ENCODE measurements at places on chromosomes 6 and 20. TPM values are rescaled to one million over a fixed set of nuclear protein-coding genes. Genes with fewer than 3 reads are reported as not detected.
A peak's percentile ranks its signal among the peaks of the same experiment; 100 is the strongest.

LY6G6F gene
- not detected for polyA plus RNA-seq

- DNase-seq = no peak
Measured at GRCh38 chr6:43873806-43874714, 104.0 kb downstream of the VEGFA start.

DNA sequence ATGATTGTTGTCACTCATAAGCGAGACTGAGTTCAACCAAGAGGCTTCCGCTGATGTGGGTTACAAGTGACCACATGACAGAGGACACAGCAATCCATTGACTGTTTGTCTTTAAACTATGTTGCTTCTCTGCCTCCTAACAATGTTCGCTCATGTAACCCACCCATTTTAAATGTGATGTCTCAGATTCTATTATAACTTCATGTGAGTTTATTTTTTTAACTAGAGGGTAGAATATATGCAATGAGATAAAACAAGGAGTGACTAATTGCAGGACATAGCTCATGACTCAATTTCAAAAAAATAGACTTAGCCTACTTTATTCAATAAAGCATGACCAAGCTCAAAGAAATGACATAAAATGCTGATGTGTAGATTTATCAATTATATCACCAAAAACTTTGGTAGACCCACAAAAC is 119.2 kb upstream of the SASH1 start:
- no peak for DNase-seq

- no peak for DNase-seq
Measured at GRCh38 chr20:57810511-57811373, 100.9 kb upstream of the PMEPA1 start.

DNA sequence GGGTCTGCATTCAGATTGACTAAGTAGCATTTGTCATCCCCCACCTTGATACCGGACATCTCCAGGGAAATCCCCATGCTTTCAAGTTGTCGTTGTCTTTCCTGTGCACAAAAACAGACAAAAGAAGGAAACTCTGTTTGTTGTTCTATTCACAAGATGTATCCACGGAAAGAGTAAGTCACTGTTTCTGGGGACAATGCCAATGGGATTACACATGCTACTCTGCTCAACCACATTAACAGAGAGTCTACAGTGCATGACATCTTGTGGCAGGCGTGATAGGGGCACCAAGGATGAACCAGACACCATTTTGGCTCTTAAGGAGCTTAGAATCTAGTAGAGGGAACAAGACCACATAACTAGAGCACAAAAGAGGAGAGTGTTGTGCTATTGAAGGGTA is 124.4 kb upstream of the NUP153 start:
- peak; percentile 29 for DNase-seq

- DNase-seq = peak; percentile 89
Measured at GRCh38 chr20:17504898-17505635, 26.1 kb downstream of the BFSP1 start.

DNA sequence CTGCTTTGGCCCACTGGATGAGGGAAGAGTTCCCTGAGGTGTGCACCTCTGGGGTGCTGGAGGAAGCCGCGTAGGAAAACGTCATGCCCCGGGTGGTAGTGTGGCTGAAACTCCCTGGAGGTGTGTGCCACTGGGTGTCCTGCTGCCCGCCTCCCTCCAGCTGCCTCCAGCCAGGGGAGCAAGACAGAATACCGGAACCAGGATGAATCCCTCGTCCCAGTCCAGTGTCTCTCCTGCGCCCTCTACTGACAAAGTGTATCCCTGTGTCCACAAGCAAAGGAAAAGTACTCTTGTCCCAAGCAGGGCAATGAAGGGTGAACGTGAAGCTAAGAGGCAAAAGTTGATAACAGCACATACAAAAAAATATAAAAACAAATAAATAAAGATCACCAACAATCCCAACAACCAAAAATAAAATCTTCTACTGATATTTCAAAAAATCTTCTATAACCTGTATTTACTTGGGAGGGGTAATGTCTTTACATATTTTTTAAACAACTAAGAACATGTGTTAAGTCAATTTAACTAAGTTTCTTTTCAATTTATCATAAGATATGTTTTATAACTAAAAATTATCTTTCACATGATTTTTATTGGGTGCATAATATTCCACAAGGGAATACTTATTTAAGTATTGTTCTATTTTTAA is 437.6 kb downstream of the MAFB start:
- DNase-seq = no peak

GRCh38 chr6:104421650-104422049 is 438.1 kb downstream of the HACE1 start:
- no peak for DNase-seq

- peak; percentile 21 for DNase-seq
Measured at GRCh38 chr6:141677598-141678211, 455.0 kb upstream of the GJE1 start.

DNA sequence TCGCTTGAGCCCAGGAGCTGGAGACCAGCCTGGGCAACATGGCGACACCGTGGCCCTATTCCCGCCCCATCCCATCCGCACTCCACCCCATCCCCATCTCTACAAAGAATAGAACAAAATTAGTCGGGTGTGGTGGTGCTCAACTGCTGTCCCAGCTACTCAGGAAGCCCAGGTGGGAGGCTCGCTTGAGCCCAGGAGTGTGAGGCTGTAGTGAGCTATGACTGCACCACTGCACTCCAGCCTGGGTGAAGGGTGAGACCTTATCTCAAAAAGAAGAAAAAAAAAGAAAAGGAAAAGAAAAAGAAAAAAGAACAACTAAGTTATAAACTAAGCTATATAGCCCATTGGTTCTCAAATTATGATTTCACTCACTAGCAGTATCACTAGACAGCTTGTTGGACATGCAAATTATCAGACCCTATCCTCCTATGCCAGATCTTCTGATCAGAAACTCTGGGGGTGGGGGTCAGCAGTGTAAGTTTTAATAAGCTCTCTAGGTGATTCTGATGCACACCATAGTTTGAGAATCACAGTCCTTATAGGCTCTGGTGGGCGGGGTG is 491 bp upstream of the ITCH start:
- no peak for DNase-seq

DNA sequence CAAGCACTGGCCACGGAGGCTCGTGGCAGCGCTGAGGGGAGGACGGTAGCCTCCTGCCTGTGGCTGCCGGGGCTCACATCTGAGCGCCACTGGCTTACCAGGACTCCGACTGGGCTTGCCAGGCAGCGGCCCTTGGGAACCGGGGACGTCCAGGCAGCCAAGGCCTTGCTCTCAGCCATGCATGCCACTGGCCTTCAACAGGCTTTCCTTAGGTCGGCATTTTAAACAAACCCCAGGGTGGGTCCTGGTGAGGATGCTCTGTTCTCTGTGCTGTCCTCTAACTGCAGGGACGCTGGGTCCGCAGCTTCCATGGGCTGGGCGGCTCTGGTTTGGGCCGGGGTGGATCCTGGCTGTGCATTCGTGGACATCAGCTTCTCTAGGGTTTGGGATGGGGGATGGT is 59.1 kb upstream of the BHLHE23 start:
- DNase-seq = no peak

- no peak for DNase-seq
Measured at GRCh38 chr6:154602296-154602695, 91.8 kb upstream of the CNKSR3 start.

DNA sequence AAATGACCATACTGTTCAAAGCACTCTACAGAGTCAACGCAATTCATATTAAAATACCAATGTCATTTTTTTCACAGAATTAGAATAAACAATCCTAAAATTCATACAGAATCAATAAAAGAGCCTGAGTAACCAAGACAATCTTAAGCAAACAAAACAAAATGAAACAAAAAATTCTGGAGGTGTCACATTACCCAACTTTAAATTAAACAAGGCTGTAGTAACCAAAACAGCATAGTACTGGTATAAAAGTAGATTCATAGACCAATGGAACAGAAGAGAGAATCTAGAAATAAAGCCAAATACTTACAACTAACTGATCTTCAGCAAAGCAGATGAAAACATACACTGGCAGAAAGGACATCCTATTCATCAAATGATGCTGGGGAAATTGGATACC is 346.9 kb upstream of the JAG1 start:
- DNase-seq = no peak

- peak; percentile 80 for DNase-seq
Measured at GRCh38 chr20:13690943-13691342, 52.2 kb upstream of the TASP1 start.

DNA sequence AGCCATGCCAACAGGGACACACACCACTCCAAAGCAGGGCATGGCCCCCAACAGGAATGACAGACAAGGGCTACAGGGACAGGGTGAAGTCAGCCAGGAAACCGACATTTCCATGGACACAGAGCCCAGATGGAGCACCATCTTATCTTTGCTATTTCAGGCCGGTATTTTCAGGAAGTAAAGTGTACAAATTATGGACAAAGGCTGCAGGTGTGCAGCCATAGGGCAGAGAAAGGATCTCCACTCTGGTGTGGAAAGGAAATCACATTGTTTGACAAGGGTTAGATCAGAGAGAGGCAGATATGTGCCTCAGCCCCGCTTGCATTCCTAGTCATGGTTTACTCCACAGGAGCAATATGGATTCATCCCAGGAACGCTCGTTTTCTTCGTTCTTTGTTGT is 81.7 kb upstream of the SLC22A23 start:
- no peak for DNase-seq

GRCh38 chr6:17167327-17167979 is 65.6 kb downstream of the STMND1 start:
- no peak for DNase-seq

SRSF6 gene
- polyA plus RNA-seq = 181 TPM

DNA sequence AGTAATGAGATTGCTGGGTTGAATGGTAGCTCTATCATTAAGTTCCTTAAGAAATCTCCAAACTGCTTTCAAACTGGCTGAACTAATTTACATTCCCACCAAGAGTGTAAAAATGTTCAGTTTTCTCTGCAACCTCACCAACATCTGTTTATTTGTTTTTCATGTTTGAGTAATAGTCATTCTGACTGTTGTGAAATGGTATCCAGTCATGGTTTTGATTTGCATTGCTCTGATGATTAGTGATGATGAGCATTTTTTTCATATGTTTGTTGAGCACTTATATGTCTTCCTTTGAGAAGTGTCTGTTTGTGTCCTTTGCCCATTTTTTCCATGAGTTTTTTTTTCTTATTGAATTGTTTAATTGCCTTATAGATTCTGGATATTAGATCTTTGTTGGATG is 24.9 kb downstream of the DEFB125 start:
- no peak for DNase-seq

DNA sequence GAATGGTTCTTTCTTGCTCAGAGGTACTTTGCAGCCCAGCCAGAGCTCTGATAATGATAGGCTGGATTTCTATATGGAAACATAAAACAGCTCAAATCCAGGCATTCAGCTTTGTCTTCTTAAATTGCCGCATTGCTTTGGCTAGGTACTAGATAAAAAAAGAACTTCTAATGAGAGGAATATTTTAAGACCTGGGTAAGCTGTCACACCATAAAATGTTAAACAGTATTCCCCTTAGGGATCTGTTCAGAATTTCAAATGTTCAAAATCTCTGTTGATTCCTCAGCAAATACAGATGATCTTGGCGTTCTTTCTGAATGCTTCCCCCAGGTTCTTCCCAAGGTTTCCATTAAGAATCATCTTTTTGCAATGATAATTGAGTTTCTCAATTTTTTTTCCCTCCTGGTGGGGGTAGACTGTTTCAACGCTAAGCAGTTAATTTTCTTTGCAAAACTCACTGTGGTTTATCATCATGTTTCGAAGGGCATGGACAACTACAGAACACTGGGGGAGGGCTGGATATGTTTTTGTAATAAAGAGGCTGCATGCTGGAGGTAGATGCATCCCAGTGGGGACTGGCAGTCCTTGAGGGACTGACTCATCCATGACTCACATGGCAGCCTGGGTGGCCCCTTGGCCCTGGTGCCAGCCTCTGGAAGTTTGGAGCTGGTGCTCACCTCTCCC is 31.0 kb downstream of the TIAM2 start:
- no peak for DNase-seq

DNA sequence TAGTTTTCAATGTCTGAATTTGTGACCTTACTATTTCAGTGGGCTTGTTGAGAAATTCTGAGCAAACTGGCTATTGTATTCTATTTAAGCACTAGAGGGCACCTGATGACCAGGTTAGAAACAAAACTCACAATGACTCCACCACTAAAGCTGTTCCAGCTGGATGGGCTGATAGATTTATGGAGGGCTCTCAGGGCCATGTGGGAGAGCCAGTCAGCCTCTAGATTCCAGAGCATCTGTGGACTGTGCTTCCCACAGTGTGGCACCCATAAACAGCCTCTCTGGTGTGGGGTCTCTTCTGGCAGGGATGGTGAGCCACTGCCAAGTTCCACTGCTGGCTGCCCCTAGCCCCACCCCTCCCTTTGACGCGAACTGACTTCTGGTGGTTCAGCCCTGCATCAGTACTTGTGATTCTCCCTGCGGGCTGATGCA is 29.2 kb downstream of the C6orf58 start:
- DNase-seq = peak; percentile 28

GRCh38 chr6:34005901-34006531 is 139.9 kb downstream of the GRM4 start:
- DNase-seq = no peak

DNAH8 gene
- 3.5 TPM for polyA plus RNA-seq

- DNase-seq = no peak
Measured at GRCh38 chr20:46767127-46767761, 57.8 kb downstream of the SLC2A10 start.

- peak; percentile 36 for DNase-seq
Measured at GRCh38 chr20:48834278-48834677, 6.5 kb upstream of the PREX1 start.

- no peak for DNase-seq
Measured at GRCh38 chr6:150230164-150230561, 87.3 kb downstream of the PPP1R14C start.

DNA sequence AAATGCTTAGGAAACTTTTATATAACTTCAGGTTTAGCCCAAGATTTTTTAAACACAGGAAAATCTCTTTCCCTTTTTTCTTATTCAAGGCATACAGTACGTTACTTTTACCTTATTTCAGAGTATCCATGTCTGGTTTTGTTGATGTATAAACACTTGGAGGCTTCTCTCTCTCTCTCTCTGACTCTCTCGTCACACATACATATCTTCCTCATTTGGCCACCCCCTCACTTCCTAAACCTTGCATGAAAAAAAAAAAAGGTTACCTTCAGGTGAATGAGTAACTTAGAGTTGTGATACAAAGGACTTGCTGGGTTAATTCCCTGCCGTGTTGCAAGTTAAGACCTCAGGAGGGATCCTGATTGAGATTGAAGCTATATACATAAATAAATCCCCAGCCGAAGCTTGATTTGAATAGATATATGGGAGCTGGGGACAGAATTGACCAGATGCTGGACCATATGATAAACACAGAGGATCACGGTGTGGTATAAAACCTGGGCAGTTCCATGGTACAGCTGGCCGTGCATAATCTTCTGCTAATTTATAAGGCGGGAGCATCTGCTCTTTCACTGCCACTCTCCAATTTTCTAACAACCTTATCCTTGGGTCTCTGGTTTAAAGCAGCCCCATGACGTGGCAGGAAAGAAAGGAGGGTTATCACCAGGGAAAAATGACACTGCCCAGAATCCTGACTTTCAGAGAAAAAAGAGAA is 55.1 kb upstream of the IL20RA start:
- no peak for DNase-seq

CST5 gene
- polyA plus RNA-seq = not detected
